Brain (organoid and tissue), 16 donors: ENCODE measurements at places on chromosomes 11 and 22. TPM values are rescaled to one million over a fixed set of nuclear protein-coding genes. Genes with fewer than 3 reads are reported as not detected.

DNA sequence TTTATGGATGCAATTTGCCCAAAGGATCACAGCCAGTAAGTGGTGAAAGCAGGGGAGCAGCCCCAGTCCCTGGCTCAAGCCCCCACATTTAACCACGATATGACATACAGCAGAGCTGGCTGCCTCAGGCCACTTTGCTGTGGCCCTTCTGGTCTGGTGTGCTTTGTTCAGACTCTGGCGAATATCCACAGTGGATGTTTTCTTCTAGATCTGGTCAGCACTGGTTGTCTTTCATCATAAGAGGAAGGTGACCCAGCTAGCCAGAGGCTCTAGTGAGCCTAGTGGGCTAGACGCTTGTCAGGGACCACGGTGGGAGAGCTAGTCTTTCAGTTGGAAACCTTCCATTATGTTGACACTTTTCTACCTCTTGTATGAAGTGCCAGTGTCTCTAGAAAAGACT lies 42.5 kb downstream of the DGCR2 start:
- DNase-seq = no peak

- no peak for DNase-seq
Measured at GRCh38 chr11:68735646-68736045, 15.7 kb downstream of the TESMIN start.

DNA sequence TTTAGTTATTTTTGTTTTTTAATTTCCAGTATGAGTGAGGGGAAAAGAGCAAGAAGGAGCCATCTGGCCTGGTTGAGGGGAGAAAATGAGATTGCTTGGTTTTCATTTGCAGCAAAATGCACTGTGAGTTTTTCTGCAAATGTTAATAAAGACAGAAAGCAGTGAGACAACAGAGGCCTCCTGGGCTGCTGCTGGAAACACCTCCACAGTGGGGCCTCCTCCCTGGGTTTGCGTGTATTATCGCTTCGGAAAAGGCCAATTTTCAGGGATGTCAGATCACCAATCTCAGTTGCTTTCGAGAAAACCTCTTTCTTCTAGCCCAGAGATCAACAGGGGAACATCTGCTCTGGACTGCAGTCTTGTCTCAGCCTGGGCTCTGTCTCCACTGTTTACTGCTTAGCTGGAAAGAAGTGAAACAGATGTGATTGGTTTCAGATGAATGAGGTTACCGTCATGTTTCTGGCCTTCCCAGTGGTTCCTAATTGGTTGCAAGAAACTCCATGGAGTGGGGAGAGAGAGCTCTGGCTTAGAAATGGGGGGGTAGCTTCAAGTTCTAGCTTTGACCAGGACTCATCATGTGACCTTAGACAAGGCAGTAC lies 17.3 kb downstream of the TSPAN18 start:
- no peak for DNase-seq

The FAM180B gene
- polyA plus RNA-seq = not detected

DNA sequence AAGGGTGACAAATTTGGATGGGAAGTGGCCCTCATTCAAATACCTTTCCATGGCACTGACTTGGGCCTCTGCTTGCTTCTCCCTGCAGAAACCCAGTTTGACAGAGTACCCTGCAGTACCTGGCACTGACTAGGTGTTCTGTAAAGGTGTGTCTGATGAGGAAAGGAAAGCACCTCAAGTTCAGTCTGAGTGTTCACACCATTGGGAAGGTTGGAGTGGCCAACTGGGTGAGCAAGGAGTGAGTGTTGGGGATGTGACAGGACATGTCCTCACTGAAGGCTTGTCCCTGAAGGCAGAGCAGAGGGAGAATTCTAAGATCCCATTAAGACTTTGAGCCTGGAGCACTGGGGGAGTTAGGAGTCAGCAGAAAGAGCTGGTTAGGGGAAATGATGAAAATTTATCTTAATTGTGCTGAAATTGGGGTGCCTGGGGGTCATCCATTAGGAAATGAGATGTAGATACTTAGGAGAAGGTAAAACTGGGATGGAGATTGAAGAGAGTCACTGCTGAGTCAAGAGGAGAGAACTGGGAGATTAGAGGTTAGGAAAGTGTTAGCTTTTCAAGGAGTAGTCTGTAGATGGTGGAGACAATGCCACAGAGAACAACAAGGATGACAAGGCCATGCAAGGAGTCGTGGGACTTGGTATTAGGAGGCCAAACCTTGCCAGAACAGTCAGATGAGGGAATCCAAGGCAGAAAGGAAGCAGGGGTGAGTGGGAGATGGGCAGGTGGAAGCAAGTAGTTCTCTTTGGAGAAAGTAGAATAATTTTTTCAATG lies 6.1 kb downstream of the SREBF2 start:
- DNase-seq = no peak

The SLCO2B1 gene
- 21.9 TPM for polyA plus RNA-seq

DNA sequence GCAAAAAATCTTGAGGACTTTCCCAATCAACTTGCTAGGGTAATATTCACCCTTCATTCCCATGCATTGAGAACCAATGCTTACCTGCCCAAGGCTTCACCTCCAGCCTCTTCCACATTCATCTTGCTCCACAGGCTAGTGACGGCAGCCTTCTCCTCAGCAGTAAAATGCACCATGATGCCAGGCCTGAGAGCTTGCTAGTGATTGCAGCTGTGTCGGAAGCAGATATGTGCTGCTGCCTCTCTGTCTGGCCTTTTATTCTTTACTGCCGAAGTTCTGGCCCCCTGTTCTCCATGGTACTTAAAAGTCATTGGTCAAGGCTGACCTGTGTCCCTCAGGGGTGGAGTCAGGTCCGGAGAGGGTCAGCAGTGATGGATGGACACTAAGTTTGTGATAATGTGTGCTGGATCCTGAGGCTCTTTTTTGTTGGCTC lies at the start of gene HBE1:
Gene HBE1 (minus strand): TSS at position 231 of the 433 bp plus-strand sequence. CDS start 55 bp downstream, at position 176.
- no peak for DNase-seq

DNA sequence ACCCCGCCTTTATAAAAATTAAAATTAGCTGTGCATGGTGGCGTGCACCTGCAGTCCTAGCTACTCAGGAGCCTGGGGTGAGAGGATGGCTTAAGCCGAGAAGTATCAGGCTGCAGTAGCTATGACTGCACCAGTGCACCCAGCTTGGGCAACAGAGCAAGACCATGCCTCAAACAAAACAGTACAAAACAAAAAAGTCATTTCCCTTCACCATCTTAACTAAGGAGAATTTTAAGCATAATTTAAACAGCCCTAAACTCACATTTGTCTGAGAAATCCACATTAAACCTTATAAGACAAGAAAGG lies 23.3 kb upstream of the TFIP11 start:
- no peak for DNase-seq

DNA sequence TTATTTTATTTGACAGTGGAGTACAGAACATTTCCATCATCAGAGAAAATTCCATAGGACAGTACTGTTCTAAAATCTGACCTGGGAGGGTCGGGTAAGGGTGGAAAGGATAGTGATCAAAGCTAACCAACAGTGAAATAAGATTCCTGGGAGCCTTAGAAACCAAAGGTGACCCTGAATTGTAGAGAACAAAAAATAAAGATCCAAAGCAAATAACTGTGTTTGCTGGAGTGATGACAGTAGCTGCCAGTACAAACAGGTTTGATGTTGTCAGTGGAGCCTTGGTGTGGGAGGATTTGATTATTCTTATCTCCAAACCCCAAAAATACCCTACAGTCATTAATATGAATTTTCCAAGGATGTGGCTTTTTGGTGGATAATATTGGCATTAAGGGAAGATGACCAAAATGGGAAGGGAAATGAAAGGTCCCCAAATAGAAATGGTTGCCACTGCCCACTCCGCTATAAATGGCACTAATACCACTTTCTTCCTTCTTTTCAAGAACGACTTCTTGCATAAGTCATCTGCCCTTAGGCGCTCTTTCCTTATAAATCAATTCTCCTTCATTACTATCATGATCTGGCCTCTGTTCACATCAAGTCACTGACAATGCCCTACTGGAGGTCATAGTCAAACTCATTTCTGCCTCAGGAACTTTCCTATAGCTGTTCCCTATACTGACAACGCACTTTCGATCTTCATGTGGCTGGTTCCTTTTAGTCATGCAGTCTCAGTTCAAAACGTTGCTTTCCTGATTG lies 44.4 kb downstream of the EHF start:
- DNase-seq = no peak

- DNase-seq = peak; percentile 70
Measured at GRCh38 chr11:128871168-128871610, 4.1 kb upstream of the KCNJ1 start.
